Muscle of back (tissue), 13 donors: ENCODE measurements at places on chromosomes 2 and 18. TPM values are rescaled to one million over a fixed set of nuclear protein-coding genes. Genes with fewer than 3 reads are reported as not detected.

TGFBRAP1 gene
- 9.5 TPM for polyA plus RNA-seq

TANC1 gene
- 14.5 TPM for polyA plus RNA-seq

DNA sequence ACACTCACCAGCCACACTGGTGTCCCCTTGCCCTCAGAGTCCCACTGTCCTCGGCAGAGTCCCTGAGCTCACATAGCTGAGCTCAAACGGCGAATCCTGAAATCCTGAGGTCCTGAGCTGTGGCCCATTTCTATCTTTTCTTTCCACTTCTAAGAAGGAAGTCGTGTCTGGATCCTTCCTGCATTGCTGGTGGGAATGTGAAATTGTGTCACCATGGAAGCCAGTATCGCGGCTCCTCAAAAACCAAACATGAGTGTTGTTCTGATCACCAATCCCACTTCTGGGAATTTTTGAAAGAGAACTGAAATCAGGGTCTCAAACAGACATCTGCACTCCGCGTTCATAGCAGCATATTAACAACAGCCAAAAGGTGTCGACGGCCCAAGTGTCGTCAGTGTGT, 244.7 kb downstream of the EIPR1 start:
- DNase-seq = no peak

PID1 gene
- 24.8 TPM for polyA plus RNA-seq

DNA sequence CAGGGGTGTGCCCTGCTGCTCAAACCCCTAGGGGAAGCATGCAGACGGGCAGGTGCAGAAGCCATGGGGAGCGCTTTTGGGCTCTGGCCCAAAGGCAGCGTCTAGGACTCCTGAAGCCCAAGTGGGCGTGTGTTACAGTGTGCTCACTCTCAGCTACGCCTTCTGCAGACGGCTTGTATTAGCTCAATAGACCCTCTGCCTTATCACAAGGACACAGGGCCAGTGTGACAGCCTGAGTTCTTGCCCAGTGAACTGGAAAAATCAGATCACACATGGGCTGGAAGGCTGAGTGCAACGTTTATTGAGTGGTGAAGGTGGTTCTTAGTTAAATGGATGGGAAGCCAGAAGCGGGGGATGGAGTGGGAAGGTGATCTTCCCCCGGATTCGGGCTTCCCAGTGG, 210.9 kb downstream of the CDH20 start:
- no peak for DNase-seq

DNA sequence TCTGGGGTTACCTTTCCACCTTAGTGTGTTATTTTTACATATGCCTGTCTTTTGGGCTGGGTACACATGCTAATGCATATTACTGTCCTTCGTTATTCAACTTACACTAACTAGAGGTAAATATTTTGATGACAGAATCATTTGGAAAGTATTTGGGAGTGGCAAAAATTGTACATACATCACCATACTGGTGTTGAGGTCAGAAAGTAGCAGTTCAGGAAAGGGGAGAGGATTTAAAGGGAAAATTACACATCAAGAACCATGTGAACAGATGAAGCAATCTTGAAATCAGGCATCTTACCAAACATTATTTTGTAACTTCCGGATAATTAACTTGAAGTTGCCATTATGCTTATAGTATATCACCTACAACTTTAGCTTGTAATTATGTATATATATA, 379.7 kb downstream of the RND3 start:
- no peak for DNase-seq

GALNT13 gene
- polyA plus RNA-seq = 0.59 TPM

GPR55 gene
- not detected for polyA plus RNA-seq

DNA sequence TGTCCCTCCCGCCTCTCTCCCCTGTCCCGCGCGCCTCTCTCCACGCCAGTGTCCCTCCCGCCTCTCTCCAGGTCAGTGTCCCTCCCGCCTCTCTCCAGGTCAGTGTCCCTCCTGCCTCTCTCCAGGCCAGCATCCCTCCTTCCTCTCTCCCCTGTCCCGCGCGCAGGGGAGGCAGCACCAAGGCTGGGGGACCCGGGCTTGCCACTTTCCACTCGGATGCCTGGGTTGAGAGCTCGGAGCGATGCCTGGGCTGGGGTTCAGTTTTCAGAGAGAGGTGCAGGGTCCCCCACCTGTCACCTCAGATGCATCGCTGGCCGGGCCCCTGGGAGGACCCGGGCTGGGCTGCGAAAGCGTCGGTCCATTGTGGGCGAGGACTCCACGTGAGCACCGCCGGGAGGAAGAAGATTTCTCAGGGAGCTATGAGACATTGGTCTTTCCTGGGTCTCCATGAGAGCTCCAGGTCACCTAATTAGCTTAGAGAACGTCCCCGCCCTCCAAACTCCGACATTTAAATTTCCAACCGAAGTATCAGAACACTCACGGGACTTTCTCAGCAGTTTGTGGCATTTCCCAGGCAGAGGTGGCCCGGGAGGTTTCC, 2.1 kb downstream of the FBLN7 start:
- no peak for DNase-seq

DNA sequence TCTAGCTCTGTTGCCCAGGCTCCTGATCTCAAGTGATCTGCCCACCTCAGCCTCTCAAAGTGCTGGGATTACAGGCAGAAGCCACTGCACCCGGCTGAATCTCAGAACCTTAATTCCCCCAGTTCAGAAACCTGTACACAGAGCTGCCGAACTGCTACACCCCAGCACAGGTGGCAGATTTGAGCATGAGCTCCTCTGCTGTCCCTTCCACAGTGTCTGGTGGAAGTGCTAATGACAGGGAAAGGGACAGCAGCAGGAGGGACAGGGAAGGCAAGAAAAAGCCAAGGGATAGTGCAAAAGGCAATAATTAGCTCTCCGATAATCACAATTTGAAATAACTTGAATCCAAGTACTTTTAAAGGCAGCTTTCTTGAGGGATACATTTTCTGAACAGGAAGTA, 211.4 kb upstream of the ZNF521 start:
- DNase-seq = no peak

DNA sequence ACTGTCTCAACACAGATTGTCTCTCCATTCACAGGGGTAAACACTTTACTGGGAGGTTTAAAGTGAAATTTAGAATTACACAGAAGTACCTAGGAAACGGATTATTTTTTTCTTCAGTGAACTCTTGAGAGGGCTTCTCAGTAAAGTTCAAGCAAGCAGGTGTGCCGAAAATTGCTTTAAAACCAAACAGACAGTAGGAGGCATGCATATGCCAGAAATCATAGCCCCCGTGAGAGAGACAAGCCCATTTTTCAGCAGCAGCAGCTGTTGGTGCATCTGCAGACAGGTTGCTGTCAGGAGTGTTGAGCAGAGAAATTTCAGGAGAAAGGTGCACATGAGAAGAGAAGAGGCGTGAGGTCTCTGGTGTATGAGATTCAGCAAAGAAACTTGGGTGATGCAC, 2115.5 kb upstream of the CELF4 start:
- DNase-seq = peak; percentile 25

DNA sequence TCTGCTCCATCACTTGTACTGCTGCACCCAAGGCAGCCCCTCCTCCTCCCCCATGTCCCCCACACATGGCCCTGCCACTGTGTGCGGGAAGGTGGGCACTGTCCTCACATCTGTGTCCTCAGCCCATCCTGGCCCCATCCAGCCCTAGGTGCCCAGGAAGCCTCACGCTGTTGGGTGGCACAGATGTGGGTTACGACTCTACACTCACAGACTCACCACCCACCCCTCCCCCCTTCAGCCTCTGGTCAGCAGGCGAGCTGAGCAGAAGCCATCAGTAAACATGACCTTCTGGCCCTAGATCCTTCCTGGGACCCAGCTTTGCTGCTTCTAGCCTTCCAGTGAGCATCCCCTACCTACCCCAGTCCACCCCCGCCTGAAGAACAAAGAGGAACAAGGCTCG, 43.0 kb downstream of the ADCY3 start:
- DNase-seq = no peak

GRCh38 chr2:15546297-15547098, 14.6 kb downstream of the NBAS start:
- no peak for DNase-seq

DNA sequence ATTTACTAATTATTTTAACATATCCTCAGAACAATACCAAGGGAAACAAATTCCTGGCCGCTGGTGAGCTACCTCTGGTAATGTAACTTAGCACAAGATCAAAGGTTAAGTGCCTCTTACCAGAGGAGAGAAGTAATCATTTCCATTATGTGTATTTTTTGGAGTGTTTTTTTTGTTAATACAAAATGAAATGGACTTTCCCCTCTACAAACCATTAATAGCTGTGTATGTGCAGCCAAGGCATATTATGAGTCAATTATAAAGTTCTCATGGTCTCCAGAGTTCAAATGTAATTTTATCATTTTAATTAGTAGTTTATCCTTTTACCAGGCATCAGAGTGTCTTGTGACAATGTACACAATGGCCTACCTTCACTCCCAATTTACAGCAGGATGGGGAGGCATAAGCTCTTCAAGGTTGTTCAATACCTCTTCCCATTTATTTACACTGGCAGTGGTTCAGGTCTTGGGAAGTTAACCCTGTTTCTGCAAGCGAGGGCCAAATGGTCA, 242.2 kb downstream of the TGIF1 start:
- DNase-seq = no peak

GRCh38 chr18:5967007-5967406, 71.7 kb upstream of the TMEM200C start:
- DNase-seq = no peak

APLF gene
- 1.3 TPM for polyA plus RNA-seq

DNA sequence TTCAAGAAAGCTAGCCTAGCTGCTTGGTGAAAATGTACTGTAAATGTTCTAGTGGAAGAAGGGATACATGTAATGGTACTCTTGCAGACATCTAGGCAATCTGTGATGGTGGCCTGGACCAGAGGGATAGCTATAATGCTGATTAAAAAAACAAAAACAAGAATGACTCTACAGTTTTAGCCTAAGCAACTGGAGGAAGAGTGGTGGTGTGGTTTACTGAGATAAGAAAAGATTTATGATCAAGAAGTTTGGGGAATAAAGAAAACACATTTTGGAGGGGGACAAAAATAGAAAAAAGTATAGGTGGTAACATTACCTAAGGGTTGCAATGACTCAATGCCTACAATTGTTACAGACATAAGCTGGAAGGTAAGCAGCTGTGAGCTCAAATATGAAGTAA, 1080.7 kb upstream of the CELF4 start:
- no peak for DNase-seq

DNA sequence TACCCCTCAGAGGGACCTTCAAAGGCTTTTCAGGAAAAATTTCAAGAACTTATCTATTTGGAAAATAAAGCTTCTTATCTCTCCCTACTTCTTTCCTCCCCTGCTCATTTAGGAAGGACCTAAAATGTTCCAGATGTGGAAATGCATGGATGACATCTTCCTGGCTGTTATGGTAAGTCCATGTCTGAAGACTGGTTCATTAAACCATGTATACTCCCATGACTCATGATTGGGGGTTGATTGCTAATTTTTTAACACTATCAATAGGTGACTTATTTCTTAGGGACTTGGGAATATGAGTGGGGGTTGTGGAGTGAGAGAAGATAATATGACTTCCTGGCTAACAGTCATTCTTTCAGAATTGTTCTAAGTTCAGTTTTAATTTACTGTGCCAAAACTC, 104.0 kb upstream of the PARD3B start:
- DNase-seq = no peak

DNA sequence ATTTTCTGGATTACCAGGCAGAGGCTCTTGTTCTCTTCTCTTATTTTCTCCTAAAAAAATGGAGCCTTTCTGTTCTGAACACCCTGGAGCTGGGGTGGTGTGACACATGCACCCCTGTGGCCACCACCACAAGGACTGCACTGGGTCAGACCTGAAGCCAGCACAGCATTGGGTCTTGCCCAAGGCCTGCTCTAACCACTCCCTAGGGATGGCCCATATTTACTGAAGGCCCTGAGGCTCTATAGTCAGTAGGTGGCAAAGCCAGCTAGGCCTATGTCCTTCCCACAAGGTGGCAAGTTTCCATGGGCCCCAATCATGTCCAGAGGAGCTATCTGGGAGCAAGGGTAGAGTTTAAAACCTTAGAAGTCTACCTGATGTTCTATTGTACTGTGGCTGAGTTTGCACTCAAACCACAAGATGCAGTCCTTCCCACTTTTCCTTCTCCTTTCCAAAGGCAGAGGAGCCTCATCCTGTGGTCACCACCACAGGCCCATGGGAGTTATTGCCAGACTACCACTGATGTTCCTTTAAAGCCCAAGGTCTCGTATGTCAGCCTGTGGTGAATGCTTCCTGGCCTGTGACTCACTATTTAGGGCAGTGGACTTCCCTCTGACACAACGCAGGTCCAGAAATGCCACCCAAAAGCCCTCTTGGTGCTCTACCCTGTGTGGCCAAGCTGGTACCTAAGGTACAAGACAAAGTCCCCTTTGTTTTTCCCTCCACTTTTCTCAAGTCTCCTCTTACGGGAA, 15.0 kb upstream of the FMNL2 start:
- no peak for DNase-seq

DNA sequence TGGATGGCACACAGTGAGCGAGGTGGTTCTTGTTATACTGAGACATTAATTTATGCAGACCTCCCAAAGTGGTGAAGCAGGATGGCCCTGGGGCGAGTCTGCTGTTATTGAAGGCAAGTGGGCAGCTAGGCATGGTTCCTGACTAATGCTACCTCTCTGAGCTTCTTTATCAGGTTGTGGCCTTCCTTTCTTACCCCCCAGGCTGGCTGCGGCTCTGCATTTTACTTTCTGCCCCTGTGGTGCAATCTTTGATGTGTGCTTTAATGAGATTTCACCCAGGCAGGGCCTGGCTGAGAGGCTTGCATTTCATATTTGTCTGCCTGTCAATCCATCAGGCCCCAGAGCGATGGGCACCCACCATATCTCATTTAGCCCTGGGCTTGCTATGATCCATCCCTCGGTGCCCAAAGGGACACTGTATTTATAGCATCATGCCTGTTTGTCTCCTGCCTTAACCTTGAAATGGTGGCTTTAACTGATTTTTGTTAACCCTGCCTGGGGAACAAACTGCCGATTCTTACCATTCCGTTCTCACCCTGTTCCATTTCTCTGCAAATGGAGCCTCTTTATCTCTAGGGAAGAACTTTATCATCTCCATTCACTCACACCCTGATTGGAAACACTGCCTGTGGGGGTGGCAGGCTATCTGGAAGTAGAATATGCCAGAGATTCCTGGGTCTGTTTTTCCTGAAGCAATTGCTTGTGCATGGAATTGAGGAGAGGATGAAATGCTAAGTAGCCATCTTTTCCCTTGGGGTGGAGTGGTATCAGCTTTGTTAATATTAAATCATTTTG, 316.2 kb upstream of the THSD7B start:
- DNase-seq = no peak

GRCh38 chr2:12343141-12343540, 373.6 kb upstream of the TRIB2 start:
- no peak for DNase-seq

DNA sequence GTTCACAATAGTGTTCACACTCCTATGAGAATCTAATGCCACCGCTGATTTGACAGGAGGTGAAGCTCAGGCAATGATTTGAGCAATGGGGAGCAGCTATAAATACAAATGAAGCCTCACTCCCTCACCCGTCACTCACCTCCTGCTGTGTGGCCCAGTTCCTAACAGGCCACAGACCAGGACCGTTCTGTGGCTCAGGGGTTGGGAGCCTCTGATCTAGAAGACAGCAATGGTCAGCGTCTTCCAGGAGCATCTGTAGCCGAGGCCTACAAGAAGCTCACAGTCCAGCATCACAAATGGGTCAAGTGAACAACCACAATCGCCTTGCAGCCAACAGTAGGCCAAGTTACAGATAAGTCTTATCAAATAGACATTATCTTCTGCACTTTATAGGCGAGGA, 110.0 kb upstream of the SLC66A3 start:
- DNase-seq = no peak

- no peak for DNase-seq
Measured at GRCh38 chr2:39492716-39493115, 55.6 kb upstream of the MAP4K3 start.
